ENCODE measurements at places on chromosomes 11 and 22. TPM values are rescaled to one million over a fixed set of nuclear protein-coding genes. Genes with fewer than 3 reads are reported as not detected.
A peak's percentile ranks its signal among the peaks of the same experiment; 100 is the strongest.

GRCh38 chr11:74721479-74721835 is 9.8 kb downstream of the CHRDL2 start:
- DNase-seq = no peak

EIF3D gene
- 70.4 TPM for polyA plus RNA-seq

- DNase-seq = no peak
These were observed 7.4 kb downstream of the RCN1 start for GRCh38 chr11:32098142-32098903.

DNA sequence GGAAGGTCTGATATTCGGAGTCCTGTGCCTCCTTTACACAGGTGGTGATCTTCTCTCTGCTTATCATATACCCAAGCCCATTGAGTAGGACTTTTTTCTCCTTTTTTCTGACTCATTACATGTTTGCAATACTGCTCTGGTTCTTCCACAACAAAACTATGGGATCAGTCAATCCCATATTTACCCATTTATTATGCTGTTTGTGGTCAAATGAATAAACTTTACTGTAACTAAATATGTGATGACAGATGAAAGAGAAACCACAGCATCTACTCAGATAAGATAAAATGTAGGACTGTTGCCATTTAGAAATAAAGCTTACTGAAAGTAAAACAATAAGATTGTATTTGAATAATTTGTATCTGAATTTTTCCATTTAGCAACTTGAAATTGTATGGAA is 958.7 kb upstream of the FAT3 start:
- DNase-seq = no peak

DNA sequence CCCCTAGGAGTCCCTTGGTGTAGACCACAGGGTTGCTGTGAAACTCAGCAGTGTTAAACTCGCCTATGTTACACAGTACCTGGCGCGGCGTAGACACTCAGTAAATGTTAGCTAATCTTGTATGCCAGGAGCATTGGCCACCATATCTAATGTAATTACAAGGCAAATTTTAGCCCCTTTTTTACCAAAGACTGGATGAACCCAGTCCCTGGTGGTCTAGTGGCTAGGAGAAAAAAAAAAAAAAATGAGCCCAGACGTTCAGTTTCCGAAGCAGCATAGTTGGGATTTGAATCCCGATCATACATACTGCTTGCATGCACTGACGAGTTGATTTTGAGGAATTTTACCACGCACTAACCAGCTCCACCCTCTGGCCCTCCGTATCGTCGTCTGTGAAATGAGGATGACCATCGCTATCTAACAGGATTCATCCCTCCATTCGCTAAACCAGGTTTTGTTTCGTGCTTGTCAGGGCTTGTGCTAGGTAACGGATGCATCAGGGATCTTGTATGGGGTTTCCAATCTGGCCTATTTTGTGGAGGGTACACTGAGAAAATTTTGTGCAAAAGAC is 688 bp downstream of the PTS start:
- DNase-seq = peak; percentile 28

OR5T3 gene
- not detected for polyA plus RNA-seq

- no peak for DNase-seq
These were observed 86.5 kb downstream of the MYO7A start for GRCh38 chr11:77214557-77214956.

- peak; percentile 41 for DNase-seq
These were observed 34.2 kb upstream of the VPREB1 start for GRCh38 chr22:22210375-22210774.

- DNase-seq = no peak
These were observed 451.5 kb upstream of the FAT3 start for GRCh38 chr11:91773090-91773489.

DNA sequence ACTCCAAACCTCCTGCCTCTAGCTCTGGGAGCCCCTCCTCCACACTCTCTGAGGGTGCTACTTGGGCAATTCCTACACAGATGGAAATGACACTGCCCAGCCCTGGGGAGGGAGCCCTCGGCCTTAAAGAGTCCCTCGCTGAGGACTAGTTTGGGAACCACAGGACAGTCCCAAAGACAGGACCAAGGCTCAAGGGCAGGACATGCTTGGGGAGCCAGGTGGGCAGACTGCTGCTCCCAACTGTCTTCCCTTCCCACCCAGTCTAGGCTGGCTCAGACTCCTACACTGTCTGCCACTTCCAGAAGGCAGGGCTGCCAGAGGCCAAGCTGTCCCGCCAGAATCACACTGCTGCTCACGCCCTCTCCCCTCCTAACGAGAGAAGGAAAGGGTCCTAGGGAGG is 9.8 kb downstream of the ARRB1 start:
- no peak for DNase-seq

DNA sequence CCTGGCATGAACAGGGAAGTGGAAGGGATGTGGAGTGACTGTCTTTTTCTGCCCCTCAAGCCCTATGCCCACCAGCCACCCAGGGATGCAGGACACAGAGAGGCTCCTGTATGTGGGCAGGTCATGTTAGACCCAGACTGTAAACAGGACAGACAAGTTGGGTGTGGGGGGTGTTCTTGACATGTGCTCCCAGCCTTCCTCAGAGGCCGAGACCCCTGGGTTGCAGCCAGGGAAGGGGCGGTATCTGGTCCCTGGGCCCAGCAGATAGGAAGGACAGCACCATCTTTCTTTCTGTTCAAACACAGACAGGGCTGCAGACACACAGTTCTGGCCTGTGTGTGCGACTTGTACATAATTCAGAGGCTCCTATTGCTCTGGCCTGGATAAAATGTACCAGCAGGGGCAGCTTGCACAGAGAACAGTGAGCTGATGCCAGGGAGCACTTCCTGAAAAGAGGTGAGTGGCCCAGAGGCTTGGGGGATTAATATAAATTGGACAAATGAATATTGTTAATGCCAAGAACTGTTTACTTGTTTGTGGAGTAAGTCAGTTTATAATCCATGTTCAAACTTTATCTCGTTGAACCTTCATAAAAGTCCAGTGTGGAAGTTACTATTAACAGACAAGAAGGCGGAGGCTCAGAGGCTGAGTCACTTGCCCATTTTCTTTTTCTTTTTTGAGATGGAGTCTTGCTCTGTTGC is 16.6 kb downstream of the GDPD5 start:
- DNase-seq = no peak

DNA sequence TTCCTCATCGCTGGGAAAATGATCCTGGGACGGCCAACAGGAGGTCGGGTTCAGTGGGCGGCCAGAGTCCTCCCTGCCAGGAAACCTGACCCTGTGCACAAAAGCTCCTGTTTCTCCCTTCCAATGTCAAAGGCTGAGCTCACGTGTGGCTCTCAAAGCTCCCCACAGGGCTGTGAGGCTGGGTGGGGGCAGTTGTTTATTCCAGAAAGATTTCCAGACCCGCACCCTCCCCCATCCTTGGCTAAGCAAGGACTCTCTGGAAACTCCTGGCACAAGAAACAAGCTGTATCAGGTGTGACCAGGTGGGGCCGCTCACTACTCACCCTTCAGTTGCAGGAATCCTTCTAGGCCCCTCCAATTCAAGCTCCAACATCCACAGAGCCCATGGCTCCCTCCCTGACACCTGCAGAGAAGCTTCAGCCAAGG is 131.9 kb downstream of the SHANK2 start:
- peak; percentile 67 for DNase-seq

C11orf42 gene
- polyA plus RNA-seq = not detected

- DNase-seq = no peak
These were observed 2.4 kb upstream of the TRABD start for GRCh38 chr22:50183141-50183971.
